ENCODE measurements at places on chromosomes 12 and 14.

DNA sequence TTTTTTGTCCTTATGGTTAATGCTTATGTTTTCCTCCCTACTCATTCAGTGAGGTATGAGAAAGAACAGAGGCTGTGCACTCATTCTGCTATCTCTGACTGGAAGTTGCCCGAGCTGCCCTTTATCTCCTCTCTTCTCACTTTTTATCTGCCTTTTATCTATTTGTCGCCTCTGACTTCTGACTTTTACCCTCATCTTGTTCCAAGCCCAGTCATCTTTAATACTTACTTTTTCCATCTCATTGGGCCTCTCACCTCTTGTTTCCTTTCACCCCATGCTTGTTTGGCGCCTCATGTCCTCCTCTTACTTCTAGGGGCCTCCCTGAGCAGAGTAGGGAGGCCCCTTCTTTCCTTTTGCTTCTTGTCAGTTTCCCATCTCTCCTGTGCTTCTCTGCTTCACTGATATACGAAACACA, 50.7 kb downstream of the DIP2B start:
- DNase-seq = no peak

- no peak for DNase-seq
These were observed 279.6 kb downstream of the NUAK1 start for GRCh38 chr12:105858981-105859710.

DNA sequence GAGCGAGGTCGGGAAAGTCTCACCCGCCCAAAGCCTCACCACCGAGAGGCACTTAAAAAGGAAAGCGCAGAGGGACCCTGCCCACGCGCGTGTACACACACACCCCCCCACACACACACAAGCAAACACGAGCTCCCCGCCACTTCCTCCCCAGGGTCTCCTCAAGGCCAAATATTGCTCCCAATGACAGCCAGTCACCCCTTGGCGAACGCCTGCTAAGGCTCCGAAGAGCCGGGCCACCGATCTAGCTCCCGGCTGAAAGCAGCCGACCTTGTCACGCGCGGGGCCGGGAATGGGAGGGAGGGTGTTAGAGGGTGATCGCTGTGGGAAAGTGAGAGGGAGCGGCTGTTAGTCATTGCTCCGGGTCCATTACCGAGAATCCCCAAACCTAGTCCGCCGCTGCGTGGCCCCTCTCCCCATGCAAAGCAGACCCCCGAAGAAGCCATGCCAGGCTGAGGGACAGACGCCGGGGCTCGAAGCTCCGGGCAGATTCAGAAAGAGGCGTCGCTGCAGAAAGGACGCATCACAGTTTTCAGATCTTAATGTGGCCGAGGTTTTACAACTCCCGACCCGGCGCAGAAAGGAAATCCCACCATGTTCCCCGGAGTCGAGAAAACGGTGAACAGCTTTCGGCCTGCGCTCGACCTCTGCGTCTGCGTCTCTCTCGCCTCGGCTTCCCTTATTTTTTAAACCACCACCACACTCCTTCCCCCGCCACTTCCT, 2.6 kb downstream of the BMP4 start:
- DNase-seq = no peak

GRCh38 chr12:26297396-26298070, 102.2 kb downstream of the SSPN start:
- DNase-seq = no peak

- no peak for DNase-seq
These were observed 1.8 kb upstream of the SMARCD1 start for GRCh38 chr12:50083301-50083700.

DNA sequence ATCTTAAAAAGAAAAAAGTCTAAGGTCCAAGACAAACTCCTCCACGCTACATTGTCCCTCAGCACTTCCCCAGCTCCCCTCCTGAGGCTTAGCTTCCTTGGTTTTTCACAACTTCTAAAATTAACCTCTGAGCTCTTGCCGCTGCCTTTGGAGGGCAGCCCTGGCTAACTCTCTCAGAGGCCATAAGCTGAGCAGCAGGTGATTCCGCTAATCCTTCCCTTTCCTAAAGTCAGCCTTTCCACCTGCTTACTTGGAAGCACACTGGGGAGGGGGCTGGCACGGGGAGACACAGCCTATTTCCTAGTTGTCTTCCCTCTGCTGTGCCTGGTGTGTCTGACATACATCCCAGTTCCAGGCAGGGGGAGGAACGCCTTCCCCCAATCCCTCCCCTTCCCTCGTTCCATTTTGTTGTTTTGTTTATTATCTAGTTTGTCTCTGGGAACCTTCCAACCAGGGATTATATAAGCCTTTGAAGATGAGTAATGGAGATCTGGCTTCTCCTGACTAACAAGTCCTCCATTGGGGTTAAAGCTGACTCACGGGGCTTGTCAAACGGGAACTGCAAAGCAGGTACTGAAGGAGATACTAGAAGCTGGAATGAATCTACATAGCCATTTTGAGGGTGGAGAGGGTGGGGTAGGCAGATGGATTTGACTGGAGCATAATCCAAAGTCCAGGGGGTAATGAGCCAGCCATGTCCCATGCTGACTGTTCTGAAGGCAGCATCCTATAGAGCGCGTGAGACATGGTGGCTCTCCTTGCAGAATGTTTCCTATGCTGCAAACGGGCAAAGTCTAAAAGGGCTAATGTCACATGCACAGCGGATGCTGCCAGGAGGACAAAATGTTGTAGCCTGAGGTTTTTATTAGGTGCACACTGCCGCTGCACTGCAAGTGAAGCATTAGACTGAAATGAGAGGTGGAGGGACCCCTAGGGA, 230.8 kb downstream of the FOXN3 start:
- no peak for DNase-seq

GRCh38 chr12:98402671-98403070, 112.7 kb upstream of the TMPO start:
- no peak for DNase-seq

DNA sequence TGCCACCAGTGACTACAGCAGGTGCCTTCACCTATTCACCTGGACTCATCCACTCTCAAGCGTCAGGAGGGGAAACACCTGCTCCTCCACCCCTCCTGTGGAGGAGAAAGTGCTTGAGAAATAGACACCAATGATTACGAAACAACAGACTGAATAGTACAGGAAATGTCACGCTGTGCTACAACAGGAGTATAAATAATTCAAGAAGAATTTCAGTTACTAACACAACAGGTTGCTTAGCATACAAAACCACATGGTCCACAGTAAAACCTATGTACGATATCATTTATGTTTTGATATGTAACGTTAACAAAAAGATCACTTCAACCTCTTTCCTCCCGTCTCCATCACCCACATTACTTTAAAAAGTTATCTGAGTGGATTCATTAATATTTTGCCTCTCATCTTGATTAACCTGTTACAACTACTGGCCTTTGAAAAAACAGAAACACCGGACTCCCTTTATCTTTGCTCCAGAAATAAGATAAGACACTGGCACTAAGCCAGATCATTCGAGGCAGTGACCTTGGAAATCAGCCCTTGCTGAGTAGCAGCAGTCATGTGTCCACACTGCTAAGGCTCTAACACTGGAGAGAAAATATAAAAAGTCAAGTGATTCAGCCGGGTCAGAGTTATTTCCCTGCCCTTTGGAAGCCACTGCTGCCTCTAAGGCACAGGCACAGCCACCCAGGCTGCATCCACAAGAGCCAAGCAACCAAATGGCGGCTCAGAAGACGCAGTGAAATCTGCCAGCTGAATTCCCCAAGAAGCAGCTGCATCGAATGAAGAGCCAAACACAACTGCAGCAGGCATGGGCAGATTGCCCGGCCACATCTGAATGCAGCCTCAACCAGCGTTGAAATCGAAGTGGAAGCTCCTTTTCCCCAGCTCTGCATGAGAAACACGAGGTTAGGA, 40.9 kb downstream of the NT5DC3 start:
- DNase-seq = peak; percentile 63

DNA sequence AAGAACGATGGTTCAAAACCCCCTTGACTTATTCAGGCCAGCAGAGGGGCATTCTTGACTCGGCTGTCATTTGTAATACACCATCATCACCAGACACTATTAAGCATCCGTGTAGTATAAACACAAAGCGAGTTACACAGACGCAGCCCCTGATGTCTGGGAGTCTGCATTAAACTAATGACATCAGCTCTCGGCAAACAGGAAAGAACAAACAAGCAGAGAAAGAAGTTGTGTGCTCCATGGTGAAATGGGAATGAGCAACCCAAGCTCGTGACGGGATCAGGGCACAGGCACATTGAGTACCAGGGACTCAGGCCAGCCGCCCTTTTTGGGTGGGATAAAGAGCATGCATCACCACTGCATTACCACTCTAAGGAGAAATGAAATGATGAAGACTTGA, 460.1 kb downstream of the MED13L start:
- no peak for DNase-seq

DNA sequence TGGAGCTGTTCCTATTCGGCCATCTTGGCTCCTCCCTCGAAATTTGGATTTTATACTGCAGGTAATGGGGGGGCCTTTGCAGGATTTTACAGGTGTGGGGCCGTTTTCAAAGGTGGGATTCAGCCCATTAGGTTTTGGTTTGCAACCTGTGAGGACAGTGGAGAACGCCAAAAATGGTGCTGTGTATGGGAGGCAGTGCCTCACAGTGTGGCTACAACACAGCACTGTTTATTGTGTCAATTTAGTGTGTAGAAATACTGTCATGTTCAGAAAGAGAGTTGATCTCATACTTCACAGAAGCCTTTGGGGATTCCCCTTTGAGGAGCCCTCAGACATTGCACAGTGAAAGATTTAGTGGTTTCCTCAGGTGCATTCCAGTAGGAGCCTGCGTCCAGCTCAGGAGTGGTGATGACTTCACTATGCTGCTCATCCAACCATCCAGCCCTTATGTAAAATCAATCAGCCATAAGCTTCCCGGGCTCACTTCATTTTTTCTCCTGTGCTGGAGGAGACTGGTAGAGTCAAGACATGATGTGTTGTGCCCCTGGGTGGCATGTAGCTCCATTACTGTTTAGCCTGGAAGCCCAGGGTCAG, 92.7 kb upstream of the PRMT8 start:
- no peak for DNase-seq

GRCh38 chr12:20852649-20853048, 42.1 kb downstream of the SLCO1B3 start:
- no peak for DNase-seq

DNA sequence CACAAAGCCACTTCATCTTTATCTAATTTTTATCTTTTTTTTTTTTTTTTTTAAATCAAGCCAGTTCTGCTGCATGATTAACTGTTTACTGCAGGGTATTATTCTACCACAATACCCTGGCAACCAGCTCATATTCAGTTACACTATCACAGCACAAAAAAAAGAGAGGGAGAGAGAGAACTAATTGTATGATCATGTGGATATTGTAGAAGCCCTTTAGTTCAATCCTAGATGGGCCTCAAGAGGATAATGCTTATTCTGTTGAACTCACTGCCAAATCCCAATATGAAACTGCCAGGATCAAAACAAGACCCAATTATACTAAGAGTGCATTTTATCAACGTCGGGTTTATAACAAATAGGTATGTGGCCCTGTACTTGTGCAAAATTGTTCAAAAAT, 51.5 kb downstream of the MED13L start:
- no peak for DNase-seq

DNA sequence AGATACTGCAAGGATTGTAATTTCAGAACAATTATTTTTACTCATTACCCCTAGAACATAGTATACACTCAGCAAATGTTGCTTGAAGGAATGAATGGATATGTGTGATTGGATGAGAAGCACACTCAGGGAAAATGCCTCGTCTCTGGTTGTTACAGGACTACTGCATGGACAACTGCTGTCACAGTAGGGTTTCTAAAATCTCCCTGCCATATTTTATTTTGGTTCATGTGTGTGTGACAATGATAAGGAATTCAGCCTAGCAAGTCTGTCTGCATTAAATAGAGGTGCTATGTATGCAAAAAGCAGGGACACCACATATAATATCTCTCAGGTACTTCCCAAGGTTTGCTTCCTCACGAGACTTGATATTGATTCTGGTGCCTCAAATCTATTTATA, 1.4 kb downstream of the PTPRR start:
- DNase-seq = no peak

DNA sequence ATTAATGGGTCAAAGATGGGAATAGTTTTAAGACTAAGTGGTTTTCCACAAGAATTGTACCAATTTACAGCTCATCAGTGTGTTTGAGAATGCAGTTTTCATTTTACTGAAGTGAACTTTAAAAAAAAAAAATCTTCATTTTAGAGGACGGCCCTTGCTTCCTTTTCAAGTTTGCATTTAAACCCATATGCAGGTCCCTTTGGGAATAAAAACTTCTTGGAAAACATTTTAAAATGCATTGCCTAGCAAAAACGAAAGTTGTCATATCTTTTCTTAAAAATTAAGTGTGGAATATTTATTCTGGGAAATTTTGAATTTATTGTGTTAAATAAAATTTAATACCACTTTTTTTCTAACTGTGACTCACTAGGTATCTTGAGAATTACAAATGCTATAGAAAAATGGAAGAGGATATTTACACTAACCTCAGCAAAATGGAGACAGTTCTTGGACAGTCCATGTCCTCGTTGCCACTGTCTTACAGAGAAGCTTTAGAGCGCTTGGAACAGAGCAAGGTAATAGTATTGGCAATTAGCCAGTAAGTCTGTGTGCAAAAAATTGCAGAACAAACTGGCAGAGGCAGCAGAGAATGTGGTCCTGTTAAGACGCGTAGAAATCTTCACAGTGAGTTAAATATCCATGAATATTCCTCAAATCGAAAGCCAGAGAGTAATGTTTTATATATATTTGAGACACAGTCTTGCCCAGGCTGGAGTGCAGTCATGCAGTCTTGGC, 209.7 kb downstream of the SYNE2 start:
- no peak for DNase-seq

DNA sequence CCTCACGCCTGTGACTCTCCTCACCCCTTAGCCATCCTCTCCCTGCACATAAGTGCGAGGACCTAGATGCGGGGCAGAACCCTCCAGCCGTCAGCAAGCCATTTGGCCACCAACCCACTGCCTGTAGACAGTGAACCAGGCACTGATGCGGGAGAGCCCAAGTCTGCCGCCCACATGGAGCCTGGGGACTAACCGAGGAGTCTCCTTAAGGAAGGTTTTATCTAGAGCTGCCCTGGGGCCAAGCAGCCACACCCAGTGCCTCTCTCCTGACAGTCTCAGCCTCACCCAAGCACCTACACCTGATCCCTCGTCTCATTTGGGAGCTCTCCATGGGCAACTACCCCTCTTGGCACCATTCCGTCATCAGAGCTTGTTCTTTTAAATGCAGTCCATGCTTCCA, 72.7 kb downstream of the CHGA start:
- DNase-seq = no peak

GRCh38 chr12:95607642-95608041, 56.4 kb upstream of the USP44 start:
- DNase-seq = no peak

- no peak for DNase-seq
These were observed 11.8 kb downstream of the GPR65 start for GRCh38 chr14:88016768-88017167.
